ENCODE measurements at places on chromosomes 2 and 18.

GRCh38 chr18:2979871-2980790, 32.8 kb downstream of the LPIN2 start:
- no peak for DNase-seq

DNA sequence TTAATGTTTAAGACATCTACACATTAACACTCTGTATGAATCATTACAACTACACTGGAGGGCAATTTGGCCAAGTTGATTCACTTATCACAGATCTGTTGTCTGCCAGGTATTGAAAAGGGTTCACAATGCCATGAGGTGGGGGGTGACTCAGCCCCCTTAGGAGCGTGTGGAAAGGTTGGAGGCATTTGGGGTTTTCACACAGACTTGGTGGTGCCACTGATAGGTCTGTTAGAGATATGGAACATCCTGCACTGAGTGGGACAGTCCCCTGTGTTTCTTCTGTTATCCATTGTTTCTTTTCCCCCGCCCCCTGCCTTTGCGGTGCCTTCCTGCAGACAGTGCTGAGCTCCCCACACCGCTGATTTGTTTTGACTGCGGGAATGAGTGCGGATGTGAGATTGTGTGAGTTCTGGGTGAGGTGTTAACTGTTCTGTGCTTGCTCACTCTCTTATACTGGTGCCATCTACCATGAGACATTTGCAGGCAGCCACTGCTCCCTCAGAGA, 9.3 kb upstream of the TSN start:
- DNase-seq: no peak

- no peak for DNase-seq
Observed at GRCh38 chr2:150477347-150477746, 10.1 kb downstream of the RND3 start.

DNA sequence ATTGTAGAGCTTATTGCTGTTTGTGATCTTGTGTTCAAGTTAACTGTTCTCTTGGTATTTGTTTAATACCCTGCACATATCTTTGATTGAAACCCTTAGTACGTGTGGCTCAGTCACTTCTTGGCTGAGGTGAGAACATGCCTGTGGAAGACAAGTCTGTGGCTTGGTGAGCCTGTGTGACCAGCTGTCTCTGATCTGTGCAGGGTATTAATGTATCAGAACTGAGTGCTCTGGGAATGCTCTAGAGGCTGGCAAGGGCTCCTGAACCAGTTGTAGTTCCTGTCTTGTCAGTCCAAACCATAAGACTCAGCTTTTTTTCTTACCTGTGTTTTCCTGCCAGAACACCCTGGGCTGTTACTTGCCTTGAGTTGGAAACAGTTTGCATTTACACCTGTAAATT, 52.4 kb upstream of the EPHA4 start:
- no peak for DNase-seq

DNA sequence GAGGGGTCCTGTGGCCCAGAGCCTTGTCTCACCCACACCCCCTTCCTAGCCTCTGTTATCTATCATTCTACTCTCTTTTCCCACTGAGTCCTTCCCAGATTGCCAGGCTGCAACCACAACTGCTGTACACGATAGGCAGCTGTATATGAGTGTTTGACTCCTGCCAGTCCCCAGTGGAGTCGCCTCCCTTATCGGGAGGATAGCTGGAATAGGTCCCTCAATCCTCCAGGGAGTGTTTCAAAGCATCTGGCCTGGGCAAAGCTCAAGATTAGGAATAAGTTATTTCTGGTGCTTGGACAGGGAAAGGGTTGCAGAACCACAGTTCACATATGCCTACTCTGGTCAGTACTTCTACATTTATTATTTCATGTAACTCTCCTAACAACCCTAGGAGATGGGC, 4.8 kb downstream of the MSGN1 start:
- DNase-seq: no peak

DNA sequence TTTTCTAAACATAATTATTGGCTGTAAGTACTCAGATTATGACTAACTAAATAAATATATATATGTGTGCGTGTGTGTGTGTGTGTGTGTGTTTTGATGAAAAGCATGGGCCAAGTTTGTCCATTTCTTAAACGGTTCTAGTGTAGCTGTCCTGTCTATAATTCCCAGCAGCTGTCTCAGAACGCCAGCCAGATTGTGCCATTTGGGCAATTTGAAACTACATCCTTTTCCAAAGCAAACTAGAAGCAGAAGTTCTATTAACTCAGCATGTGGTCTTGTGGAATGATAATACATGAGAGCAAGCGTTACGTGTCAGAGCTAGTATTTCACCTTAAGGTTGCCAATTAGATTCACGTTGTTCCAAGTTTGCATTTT, 1.7 kb downstream of the ARHGAP28 start:
- peak; percentile 20 for DNase-seq
